ENCODE measurements at places on chromosomes 4 and X. TPM values are rescaled to one million over a fixed set of nuclear protein-coding genes. Genes with fewer than 3 reads are reported as not detected.

- no peaks in the 10 kb centered on the region for H3K27me3 ChIP-seq
- no peak overlapping the region for H3K27ac ChIP-seq
- no peaks in the 10 kb centered on the region for H3K36me3 ChIP-seq
These were observed 90.5 kb downstream of the FBXO8 start for GRCh38 chr4:174192943-174193342.

- no peak for DNase-seq
- H3K4me3 ChIP-seq, result peak overlapping the region; percentile 88
- H3K4me1 ChIP-seq, result peaks cover 15% of the 10 kb centered on the region
- peaks cover 27% of the 10 kb centered on the region for H3K27me3 ChIP-seq
- H3K27ac ChIP-seq, result no peak overlapping the region
These were observed 448 bp upstream of the TBC1D8B start for GRCh38 chrX:106802063-106802387.

DNA sequence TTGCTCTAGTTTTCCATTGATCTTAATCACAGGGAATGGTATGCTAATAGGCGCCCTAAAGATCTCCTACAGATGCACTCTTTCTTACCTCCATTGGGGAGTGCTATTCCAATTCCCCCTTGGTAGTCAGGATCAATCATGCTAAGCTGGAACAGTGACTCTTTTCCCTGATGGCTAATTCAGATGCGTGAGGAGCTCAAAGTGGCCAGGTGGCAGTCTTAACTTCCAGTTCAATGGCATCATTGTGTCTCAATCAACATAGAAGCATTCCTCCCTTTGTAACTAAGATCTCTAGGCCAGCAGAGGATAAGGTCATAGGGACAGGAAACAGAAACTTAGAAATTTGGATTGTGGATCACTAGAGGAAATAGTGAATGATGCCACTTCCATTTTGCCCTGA lies 216.8 kb downstream of the GRID2 start:
- peak overlapping the region; percentile 46 for H3K4me3 ChIP-seq
- DNase-seq, result peak; percentile 42
- H3K36me3 ChIP-seq, result no peaks in the 10 kb centered on the region
- no peaks in the 10 kb centered on the region for H3K27me3 ChIP-seq
- peaks cover 43% of the 10 kb centered on the region for H3K4me1 ChIP-seq

The XG gene
- 1.0 TPM for total RNA-seq

- no peaks in the 10 kb centered on the region for H3K27me3 ChIP-seq
- no peak for DNase-seq
- H3K36me3 ChIP-seq, result no peaks in the 10 kb centered on the region
- H3K4me1 ChIP-seq, result peaks cover 18% of the 10 kb centered on the region
These were observed 255.9 kb downstream of the ADAMTS3 start for GRCh38 chr4:72313121-72313520.

DNA sequence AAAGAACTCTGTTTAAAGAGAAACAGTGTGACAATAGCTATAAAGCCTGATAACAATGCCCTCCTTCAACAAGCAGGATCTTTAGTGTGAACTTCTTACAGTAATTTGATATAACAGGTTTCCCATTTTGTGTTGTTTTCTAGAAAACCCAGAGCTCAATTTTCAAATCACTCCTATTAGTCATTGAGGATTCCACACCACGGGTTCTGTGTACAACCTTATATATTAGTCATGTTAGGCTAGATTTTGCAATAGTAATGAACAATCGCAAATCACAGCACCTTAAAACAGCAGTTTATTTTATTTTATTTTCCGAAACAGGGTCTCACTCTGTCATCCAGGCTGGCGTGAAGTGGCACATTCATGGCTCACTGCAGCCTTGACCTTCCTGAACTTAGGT lies 1020.9 kb upstream of the INTU start:
- no peaks in the 10 kb centered on the region for H3K36me3 ChIP-seq
- DNase-seq, result no peak
- H3K27me3 ChIP-seq, result no peaks in the 10 kb centered on the region
- H3K4me1 ChIP-seq, result peaks cover 4% of the 10 kb centered on the region

The SSX2 gene
- 0.33 TPM for total RNA-seq

DNA sequence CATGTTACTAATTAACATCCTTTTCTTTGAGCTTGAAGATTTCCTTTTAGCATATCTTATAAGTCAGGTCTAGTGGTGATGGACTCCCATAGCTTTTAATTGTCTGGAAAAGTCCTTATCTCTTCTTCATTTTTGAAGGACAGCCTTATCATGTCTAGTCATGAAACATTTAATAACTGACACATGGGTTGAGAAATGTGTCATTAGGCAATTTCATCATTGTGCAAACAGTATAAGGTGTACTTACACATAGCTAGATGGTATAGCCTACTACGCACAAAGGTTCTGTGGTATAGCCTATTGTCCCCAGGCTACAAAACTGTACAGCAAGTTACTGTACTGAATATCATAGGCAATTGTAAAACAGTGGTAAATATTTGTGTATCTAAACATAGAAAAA lies 34.5 kb upstream of the ALG13 start:
- peaks cover 4% of the 10 kb centered on the region for H3K4me1 ChIP-seq
- H3K36me3 ChIP-seq, result no peaks in the 10 kb centered on the region
- no peak for DNase-seq
- no peak overlapping the region for H3K27ac ChIP-seq
- peaks cover 8% of the 10 kb centered on the region for H3K27me3 ChIP-seq

The NPFFR2 gene
- 3.0 TPM for total RNA-seq

- H3K4me1 ChIP-seq, result peaks cover 19% of the 10 kb centered on the region
- H3K36me3 ChIP-seq, result no peaks in the 10 kb centered on the region
- DNase-seq, result no peak
These were observed 41.6 kb upstream of the SLC25A4 start for GRCh38 chr4:185101354-185101890.

DNA sequence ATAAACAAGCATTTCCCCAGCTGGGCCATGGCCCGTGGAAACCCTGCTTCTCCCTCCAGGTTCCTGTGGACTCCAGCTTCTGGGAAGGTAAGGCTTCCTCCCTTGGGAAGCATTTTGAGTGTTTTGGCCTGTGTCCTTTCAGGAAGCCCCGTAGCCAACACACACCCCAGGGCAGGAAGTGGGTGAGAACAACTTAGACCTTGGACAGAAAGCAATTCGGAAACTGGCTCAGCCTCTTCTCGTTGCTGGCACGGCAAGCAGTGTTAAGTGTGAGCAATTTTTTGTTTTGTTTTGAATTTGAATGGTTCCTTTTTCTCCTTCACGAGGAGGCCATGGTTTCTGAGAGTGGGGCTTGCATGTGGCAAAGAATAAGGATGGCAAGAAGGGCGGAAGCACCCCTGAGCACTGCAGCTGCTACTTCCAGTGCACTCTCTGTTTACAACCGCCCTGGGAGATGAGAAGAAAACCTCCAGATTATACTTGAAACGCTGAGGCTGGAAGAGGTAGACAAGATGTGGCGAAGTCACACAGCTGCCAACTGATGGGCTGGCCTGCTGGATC lies 14.1 kb upstream of the CYTL1 start:
- no peak for DNase-seq
- peaks cover 19% of the 10 kb centered on the region for H3K4me1 ChIP-seq
- H3K4me3 ChIP-seq, result no peak overlapping the region
- H3K27me3 ChIP-seq, result peaks cover 15% of the 10 kb centered on the region
- no peaks in the 10 kb centered on the region for H3K36me3 ChIP-seq

DNA sequence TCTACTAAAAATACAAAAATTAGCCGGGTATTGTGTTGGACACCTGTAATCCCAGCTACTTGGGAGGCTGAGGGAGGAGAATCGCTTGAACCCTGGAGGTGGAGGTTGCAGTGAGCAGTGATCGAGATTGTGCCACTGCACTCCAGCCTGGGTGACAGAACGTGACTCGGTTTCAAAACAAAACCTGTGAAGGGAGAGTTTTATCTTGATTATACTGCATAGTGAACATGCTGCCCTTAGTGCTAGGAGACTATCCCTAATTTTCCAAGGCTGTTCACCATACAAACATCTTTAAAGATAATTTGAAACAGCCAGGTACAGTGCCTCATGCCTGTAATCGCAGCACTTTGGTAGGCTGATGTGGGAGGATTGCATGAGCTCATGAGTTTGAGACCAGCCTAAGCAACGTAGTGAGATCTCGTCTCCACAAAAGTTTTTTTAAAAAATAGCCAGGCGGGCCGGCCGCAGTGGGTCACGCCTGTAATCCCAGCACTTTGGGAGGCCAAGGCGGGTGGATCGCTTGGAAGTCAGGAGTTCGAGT lies 6.2 kb downstream of the AFF1 start:
- no peaks in the 10 kb centered on the region for H3K27me3 ChIP-seq
- H3K4me1 ChIP-seq, result peaks cover 81% of the 10 kb centered on the region
- 0 out of 2 replicates have a peak overlapping the region, but pooled peaks have one; percentile 51 for H3K27ac ChIP-seq

The SRPX gene
- 7.7 TPM for total RNA-seq

The HOPX gene
- total RNA-seq, result 0.26 TPM

DNA sequence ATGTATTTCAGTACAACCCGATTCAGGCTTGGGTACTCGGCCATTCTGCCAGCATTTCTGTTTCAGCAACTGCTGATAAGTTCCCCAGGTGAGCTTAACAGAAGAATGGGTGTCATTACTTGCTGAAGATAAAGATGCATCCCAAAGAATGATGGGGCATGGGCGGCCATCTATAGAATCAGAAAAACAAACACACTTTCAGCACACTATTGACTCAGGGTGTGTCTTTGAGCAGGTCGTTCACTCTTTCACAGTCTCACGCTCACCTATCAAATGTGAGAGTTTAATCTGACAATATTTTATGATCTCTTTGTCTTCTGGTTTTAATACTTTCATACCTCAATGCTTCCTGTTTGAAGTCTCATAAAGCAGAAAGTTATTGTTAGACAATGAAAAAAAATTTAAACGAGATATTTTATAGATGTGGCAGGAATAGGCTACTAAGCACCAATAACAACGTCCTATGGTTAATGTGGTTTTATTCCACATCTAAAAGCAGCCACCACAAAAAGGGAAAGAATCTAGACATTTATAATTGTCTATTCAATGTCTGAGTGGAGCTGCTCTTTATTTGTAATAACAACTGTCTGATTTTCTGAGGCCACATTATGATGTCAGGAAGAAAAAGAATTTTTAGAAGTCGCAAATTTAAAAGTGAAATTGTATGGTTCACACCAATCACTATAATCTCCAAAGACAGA lies 17.0 kb downstream of the GASK1B start:
- H3K4me1 ChIP-seq, result peaks cover 22% of the 10 kb centered on the region
- H3K27ac ChIP-seq, result no peak overlapping the region
- no peak for DNase-seq
- no peak overlapping the region for H3K4me3 ChIP-seq

The GUCY1B1 gene
- 12.7 TPM for total RNA-seq

GRCh38 chrX:10477525-10477924 lies 142.9 kb downstream of the MID1 start:
- DNase-seq, result no peak
- H3K4me1 ChIP-seq, result peaks cover 6% of the 10 kb centered on the region
- H3K27me3 ChIP-seq, result no peaks in the 10 kb centered on the region
- H3K27ac ChIP-seq, result no peak overlapping the region

The BBS12 gene
- 2.7 TPM for total RNA-seq

- H3K27ac ChIP-seq, result no peak overlapping the region
- DNase-seq, result no peak
- no peak overlapping the region for H3K4me3 ChIP-seq
These were observed 53.0 kb upstream of the PROM1 start for GRCh38 chr4:16136827-16137226.

DNA sequence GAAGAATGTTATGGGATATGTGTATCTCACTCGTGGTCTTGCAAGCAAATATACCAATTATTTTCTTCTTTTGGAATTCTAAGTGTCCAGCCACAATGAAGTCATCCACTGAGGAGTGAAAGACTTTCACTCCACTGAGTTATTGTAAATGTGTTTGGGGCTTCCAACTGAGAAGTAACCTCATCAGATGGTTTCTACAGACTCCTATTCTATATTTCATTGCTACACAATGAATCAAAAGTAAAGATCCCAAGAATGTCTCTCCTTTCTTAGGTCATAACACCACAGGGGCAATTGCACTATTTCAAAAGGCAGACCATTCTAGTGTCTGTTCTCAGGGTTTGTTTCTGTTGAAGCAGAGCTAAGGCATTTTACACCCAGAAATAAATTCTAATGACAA lies 12.3 kb upstream of the VCX2 start:
- H3K4me1 ChIP-seq, result no peaks in the 10 kb centered on the region
- H3K27me3 ChIP-seq, result no peaks in the 10 kb centered on the region
- no peaks in the 10 kb centered on the region for H3K36me3 ChIP-seq
- no peak overlapping the region for H3K27ac ChIP-seq
- no peak overlapping the region for H3K4me3 ChIP-seq

DNA sequence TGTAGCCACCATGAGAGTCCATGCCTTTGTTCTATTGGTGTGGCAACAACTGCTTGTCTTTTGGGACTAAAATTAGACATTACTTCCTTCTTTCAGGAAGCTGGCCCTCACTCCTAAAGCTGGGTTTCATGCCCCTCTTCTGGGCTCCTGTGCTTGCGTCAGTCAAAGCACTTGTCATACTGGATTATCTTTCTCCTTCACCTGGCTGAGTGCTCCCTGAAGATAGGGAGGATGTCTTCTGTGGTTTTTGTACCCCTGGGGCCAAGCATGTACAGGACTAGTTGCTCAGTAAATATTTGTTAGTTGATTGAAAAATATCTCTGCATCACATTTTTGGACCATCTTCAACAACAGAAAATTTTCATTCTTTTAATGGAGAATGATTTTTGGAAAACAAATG lies 26.1 kb upstream of the LONRF3 start:
- DNase-seq, result no peak
- no peaks in the 10 kb centered on the region for H3K4me1 ChIP-seq
- no peak overlapping the region for H3K4me3 ChIP-seq
- no peak overlapping the region for H3K27ac ChIP-seq
- no peaks in the 10 kb centered on the region for H3K36me3 ChIP-seq
- peaks cover 2% of the 10 kb centered on the region for H3K27me3 ChIP-seq

The OTOP1 gene
- total RNA-seq, result not detected

DNA sequence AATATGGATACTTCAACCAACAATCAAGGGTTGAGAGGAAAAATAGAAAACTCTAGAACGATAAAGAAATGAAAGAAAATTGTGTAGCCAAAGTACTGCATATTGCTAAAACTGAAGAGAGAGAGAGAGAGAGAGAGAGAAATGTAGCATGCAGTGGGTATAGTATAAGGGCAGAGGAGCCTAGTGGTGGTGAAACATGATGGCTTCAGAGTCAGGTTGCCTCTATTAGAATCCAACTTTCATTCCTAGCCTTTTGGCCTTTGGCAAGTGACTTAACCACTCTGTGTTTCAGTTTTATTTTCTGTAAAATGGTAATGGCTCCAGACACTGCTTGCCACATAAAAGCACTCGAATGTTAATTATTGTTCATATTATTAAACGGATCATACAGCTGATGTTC lies 71.2 kb upstream of the NAF1 start:
- no peak overlapping the region for H3K4me3 ChIP-seq
- peaks cover 21% of the 10 kb centered on the region for H3K36me3 ChIP-seq
- peaks cover 3% of the 10 kb centered on the region for H3K4me1 ChIP-seq
- peaks cover 5% of the 10 kb centered on the region for H3K27me3 ChIP-seq

GRCh38 chr4:104592183-104592582 lies 97.5 kb upstream of the CXXC4 start:
- no peaks in the 10 kb centered on the region for H3K36me3 ChIP-seq
- peak overlapping the region; percentile 58 for H3K27ac ChIP-seq
- H3K4me1 ChIP-seq, result peaks cover 34% of the 10 kb centered on the region
- no peaks in the 10 kb centered on the region for H3K27me3 ChIP-seq

GRCh38 chrX:79065696-79066095 lies 78.8 kb upstream of the GPR174 start:
- no peak overlapping the region for H3K4me3 ChIP-seq
- no peaks in the 10 kb centered on the region for H3K27me3 ChIP-seq

GRCh38 chr4:158799013-158799770 lies 30.4 kb downstream of the FNIP2 start:
- no peak for DNase-seq
- no peaks in the 10 kb centered on the region for H3K27me3 ChIP-seq
- H3K36me3 ChIP-seq, result no peaks in the 10 kb centered on the region
- peaks cover 13% of the 10 kb centered on the region for H3K4me1 ChIP-seq
- H3K27ac ChIP-seq, result no peak overlapping the region
- H3K4me3 ChIP-seq, result no peak overlapping the region
